ENCODE measurements at places on chromosomes 5 and 9.

- DNase-seq, result no peak
Measured at GRCh38 chr9:115211413-115212124, 93.6 kb upstream of the TNC start.

- DNase-seq, result no peak
Measured at GRCh38 chr5:111741278-111741677, 15.7 kb downstream of the NREP start.

GRCh38 chr5:64018966-64019365 lies 56.7 kb upstream of the HTR1A start:
- DNase-seq, result no peak

GRCh38 chr9:108386859-108387384 lies 468.9 kb downstream of the ACTL7B start:
- no peak for DNase-seq

GRCh38 chr5:31995006-31995405 lies 179.1 kb downstream of the GOLPH3 start:
- DNase-seq, result no peak

GRCh38 chr9:83937861-83938455 lies 16.7 kb upstream of the KIF27 start:
- DNase-seq, result no peak

DNA sequence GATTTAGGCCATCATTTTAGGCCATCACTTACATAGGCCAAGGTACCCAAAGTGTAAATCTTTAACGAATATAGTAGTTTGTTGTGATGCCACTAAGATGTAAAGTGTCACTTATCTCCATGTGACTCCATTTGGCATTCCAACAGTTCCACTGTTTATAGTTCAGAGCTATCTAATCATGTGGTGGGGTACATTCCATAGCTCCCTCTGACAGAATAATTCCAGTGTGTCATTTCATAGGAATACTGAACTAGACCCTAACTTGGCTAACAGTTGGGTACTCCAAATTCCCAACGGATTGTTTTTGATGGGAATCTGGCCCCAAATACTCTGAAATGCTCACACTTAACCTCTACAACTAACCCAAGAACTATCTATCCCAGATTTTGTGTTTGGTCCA lies 76.7 kb upstream of the FST start:
- DNase-seq, result no peak

GRCh38 chr5:109580225-109580624 lies 109.5 kb upstream of the MAN2A1 start:
- DNase-seq, result no peak

GRCh38 chr9:127197186-127197860 lies 67.3 kb upstream of the GARNL3 start:
- DNase-seq, result no peak

GRCh38 chr9:35791297-35791921 lies at the start of gene NPR2:
NPR2 (plus strand) TSS chr9:35791591; CDS start chr9:35792409, 818 bp downstream.
- no peak for DNase-seq

DNA sequence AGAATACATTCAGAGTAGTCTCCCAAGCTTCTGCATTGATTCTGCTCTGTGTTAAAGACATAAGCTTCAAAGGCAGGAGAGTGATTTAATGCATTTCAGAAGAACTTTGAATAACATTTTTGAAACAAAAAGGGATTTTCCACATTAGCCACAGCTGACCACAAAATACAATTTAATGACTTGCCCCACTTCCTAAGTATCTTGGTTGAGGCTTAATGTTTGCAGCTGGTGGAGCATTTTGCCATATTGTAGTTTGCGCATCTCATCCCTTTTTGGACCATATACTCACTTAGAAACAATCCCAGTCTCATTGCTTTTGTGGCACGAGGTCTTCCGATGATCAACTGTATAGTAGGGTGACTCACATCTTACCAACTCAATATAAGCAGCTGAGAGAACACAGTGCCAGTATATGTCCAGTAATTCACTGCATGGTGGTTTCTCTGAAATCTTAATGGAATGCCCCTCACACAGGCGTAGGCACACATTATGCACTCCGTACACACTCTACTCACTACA lies 455.8 kb upstream of the PTGER4 start:
- DNase-seq, result no peak

GRCh38 chr5:168770036-168770498 lies 190.9 kb upstream of the PANK3 start:
- DNase-seq, result no peak

GRCh38 chr5:115335301-115335700 lies 38.8 kb upstream of the CCDC112 start:
- DNase-seq, result no peak

DNA sequence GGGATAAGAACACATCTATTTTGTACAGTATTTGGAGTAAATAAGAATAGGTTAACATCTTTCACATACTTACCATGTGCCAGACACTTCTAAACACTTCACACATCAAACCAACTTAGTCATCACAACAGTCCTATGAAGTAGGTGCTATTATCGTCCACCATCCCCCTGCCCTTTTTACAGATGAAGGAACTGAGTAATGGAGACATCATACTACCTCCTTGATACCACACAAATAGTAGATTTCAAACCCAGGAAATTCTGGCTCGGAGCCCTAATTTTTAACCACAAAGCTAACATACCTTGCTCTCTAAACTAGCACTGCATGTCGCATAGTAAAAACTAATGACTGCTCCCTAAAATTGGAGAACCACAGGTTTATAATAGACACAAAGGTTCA lies 4.2 kb upstream of the ZNF366 start:
- DNase-seq, result no peak

DNA sequence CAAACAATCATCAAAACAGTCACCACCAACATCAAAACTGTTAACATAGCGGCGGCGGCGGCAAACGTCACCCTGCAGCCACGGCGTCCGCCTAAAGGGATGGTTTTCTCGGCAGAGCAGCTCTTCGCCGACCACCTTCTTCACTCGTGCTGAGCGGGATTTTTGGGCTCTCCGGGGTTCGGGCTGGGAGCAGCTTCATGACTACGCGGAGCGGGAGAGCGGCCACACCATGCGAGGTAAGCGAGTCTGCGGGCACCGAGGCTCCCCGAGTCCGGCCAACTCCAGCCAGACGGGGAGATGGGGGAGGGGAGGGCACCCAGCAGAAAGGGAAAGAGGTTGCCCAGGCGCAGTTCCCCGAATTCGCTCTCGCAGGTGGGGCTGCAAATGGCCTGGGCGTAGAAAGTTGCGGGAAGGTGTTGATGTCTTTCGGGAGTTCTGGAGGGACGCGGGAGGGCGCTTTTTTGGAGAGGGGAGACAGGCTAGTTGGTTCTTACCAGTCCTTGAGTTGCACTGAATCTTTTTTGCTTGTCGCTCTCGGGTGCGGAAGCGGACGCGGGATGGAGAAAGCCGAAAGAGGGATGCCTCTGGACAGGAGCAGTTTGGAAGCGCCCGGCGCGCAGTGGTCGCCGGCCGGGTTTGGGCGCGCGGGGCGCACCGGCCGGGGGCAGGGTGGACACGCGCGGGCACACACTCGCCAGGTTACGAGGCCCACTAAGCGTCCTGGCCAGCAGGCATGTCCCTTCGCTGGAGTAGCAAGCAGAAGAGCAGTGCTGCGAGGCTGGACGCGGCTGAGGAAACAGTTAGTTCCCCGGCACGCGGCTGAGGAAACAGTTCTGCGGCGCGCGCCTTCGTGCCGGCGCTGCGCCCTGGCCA lies 849 bp downstream of the RORB start:
- peak; percentile 57 for DNase-seq

GRCh38 chr5:135112008-135112725 lies 78.1 kb upstream of the PITX1 start:
- DNase-seq, result no peak

- DNase-seq, result no peak
Measured at GRCh38 chr5:146467760-146468159, 20.6 kb downstream of the TCERG1 start.

- peak; percentile 95 for DNase-seq
Measured at GRCh38 chr5:98928873-98929709, at the start of gene CHD1. CHD1 (minus strand) TSS chr5:98929007; CDS start chr5:98926386, 2,621 bp downstream.

DNA sequence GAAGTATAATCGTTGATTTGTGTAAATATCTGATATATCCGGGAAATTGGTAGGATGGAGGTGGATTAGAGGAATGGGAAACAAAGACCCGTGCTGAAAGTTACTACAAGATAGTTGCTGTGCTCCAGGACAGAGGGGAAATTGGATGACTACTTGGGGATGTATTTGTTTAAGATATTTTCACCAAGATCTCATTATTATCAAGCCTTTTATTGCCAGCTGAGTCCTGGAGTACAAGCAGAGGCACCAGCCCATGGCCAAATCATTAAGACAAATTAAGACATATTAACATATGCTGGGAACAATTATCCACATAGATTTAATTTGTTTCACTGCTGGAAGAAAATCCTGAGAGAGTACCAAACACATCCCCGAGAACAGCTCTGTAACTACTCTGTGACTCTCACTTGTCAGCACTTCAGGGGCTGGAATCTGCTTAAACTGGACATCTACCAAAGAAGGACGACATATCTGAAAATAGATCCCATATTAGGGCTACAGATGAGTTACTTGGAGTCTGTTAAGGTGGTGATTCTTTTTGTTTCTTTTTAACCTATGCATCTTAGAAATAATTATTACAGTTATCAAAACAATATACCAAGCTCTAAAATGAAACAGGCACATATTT lies 68.2 kb downstream of the SLC1A1 start:
- DNase-seq, result no peak
